ENCODE measurements at places on chromosomes 6 and 20.

DNA sequence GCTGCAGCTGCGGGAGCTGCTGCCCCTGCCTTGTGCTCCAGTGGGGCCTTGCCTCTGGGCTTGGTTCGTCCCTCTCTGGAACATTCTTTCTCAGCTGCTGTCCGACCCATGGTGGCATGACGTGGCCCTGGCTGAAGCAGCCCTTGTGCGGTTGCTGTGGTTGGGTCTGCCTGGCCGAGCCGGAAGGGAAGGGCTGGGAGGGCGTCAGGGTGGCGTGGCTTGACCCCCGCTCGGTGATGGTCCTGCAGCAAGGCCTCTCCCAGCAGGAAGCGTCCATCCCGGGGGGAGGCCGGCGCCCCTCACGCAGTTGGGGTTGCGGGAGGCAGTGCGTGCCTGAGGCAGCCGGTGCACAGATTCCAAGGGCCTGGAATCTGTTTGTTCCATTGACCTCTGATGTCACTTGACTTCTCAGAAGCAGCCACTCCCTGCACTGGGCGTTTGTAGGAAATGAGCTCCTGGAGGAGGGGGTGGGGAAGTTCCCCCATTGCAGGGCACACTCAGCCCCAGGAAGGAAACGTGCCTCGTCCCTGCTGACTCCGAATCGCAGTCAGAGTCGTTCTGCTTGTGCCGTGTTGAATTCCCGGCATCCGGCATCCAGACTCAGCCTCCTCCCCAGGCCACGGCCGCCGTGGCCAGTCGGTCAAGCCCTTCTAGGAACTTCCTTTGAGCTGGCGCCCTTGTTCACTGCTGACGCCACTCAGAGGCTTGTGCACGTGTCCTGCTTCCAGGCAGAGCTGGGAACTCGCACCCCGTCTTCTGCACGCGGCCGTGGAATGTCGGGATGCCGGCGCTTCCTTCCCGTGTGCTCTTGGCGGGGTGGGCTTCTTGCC lies 9.7 kb upstream of the TNFRSF6B start:
- DNase-seq: peak; percentile 92

DNA sequence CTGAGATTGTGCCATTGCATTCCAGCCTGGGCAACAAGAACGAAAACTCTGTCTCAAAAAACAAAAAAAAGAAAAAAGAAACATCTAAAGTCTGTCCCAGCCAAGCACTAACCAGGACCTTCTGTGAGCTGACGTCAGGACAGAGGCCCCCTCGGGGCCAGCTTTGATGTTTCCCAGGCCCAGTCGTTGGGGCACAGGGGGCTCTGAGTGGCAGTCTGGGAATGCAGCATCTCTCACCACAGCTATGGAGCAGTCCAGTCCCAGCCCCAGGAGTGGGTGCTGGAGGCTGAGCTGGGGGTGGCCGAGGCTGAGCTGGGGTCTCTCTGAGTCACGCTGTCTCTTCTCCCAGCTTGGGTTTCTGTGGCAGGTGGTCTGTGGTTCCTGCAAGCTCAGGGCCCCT lies 46.0 kb upstream of the SRF start:
- peak; percentile 92 for DNase-seq

DNA sequence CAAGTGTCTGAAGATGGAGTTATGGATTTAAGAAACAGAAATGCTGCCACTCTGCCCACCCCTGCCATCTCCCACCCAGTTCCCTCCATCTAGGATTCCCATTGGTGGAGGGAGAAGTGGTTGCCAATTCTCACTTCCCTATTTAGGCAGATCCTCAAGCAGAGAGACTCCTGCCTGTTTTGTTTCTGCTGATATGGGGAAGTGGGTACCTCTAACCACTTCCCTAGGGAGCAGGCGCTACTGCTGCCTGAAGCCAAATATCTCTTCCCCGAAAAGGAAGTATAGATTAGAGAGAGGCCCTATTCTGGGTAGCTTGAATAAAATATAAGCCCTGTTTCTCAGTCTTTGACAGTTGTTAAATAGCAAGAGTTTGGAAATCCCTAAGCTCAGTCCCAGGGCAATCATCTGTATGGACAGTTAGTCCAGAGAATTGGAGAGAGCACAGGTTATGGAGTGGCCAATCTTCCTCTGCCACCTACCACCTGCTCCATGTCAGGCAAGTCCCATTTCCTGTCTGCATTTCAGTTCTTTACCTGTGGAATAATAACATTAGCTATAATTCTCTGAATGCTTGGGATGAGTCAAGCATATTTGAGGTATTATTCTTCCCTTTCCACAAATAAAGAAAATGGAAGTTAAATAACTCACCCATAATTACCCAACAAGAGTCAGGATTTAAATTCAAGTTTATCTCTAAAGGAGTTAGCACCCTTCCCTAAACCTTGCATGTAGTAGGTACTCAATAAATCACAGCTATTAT lies 2.6 kb upstream of the ADGB start:
- no peak for DNase-seq

DNA sequence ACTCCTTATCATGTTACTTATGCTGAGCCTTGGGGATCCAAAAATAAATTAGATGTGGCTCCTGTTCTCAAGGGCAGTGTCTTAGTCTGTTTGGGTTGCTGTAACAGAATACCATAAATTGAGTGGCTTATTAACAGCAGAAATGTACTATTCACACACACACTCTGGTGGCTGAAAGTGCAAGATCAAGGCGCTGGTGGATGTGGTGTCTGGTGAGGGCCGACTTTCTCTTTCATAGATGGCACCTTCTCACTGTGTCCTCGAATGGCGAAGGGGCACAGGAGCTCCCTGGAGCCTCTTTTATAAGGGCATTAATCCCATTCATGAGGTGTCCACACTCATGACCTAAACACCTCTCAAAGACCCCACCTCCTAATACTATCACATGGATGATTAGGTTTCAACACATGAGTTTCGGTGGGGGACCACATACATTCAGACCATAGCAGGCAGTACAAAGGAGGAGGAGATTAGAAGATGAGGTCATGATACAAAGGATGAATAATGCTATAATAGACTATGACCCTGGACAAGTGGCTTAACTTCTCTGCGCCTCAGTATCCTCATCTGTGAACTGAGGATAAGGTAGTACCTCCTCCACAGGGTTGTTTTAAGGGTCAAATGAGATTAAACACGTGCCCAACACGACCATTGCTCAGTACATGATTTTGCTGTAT lies 34.1 kb downstream of the RPP40 start:
- no peak for DNase-seq

Measured in fibroblast of villous mesenchyme (primary cell).